Inflammatory macrophage treated with lipopolysaccharide for 1 hour (primary cell): ENCODE measurements at places on chromosomes 6 and 20.

- no peak for DNase-seq
Observed at GRCh38 chr20:13341737-13342393, 120.8 kb downstream of the ISM1 start.

GRCh38 chr6:45447005-45447404 lies 69.3 kb upstream of the SUPT3H start:
- no peak for DNase-seq

DNA sequence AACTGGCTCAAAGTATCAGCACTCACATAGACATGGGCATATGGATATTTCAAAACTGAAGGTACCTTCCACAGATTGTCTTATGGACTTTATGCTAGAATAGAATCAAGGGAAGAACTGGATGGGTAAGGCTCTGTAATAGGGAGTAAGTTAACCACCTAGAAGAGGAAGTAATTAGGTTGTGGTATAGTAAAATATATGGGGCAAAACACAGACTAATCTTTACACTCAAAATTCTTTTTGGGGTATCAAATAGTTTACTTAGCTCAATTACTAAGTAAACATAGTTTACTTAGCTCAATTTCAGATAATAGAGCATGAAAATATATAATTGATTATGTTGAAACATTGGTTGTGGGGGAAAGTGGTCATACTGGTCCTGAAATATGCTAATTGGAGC lies 94.2 kb upstream of the ATXN1 start:
- DNase-seq = no peak

DNA sequence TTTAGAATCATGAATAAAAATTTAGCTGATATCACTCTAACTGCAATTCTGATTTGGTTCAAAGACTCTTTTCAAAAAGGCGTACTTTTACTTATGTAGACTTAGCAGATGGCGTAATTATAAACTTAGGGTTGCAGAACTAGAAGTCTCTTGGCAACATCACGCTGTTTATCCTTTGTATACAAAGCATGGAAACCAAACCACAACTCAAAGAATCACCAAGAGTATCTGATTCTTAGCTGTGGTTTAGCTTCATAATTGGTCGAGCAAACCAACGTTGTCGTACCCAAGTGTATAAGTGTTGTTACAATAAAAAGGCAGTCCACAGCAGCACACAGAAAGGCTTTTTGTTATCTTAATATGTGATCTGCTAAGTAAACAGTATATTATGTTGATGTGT lies 18.2 kb downstream of the STMND1 start:
- no peak for DNase-seq

- DNase-seq = no peak
Observed at GRCh38 chr6:22666586-22666985, 97.2 kb downstream of the HDGFL1 start.

GRCh38 chr20:49400410-49400809 lies 82.1 kb downstream of the KCNB1 start:
- no peak for DNase-seq

- no peak for DNase-seq
Observed at GRCh38 chr20:33370291-33370690, 31.0 kb downstream of the CDK5RAP1 start.

DNA sequence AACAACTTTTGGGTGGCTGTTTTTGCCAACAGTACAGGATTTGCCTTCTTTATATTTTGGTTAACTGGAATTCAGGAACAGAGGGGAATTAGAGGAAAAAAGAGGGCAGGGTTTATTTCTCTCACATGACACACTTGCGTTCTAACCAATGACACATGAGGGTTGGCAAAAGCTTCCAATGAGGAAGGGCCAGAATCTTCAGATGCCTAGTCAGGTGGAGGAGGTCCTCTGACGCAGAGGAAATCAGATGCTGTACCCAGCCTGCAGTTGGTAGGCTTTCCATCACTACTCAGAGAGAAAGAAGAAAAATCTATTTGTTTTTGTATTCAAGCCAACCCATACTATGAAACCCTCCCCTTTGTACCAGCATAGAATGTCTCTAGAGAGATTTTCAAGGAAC lies 20.8 kb downstream of the TM9SF4 start:
- no peak for DNase-seq

DNA sequence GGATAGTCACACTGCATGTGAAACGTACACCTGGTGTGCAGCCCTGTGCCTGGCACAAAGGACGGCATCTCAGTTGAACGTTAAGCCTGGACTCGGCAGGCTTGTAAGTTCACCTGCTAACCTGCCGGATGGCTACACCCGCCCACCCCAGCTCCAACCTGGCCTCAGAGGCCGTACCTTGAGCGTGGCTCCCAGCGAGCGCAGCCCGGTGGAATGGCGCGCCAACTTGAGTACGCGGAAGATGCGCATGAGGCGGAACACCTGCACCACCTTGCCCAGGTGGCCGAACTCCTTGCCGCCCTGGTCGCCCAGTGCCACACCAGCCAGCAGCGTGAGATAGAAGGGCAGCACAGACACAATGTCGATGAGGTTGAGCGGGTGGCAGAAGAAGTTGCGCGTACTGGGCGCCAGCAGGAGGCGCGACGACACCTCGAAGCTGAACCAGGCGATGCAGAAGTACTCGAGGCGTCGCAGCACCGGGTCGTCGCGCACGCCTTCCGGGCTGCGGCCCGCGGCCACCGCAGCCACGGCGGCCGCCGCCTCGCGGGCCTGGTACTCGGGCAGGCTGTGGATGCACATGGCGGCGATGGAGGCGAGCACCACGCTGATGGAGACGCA lies 3.3 kb downstream of the KCNS1 start:
- peak; percentile 45 for DNase-seq

- DNase-seq = no peak
Observed at GRCh38 chr6:88321306-88321705, 155.2 kb upstream of the CNR1 start.

DNA sequence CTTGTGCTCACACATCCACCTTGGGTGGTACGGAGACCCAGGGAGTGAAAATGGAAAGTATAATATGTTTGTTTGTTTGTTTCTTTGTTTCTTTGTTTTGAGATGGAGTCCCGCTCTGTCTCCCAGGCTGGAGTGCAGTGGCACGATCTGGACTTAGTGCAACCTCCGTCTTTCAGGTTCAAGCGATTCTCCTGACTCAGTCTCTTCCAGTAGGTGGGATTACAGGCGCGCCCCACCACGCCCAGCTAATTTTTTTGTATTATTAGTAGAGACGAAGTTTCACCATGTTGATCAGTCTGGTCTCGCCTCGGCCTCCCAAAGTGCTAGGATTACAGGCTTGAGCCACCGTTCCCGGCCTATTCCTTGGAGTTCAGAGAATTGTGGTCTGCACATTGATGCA lies 115.4 kb downstream of the TRIM27 start:
- DNase-seq = no peak

GRCh38 chr6:154956771-154957522 lies 38.2 kb upstream of the TIAM2 start:
- no peak for DNase-seq

GRCh38 chr6:90940812-90941481 lies 354.1 kb upstream of the MAP3K7 start:
- DNase-seq = peak; percentile 50

GRCh38 chr6:27810768-27811450 lies 101.3 kb downstream of the OR2B2 start:
- DNase-seq = no peak

DNA sequence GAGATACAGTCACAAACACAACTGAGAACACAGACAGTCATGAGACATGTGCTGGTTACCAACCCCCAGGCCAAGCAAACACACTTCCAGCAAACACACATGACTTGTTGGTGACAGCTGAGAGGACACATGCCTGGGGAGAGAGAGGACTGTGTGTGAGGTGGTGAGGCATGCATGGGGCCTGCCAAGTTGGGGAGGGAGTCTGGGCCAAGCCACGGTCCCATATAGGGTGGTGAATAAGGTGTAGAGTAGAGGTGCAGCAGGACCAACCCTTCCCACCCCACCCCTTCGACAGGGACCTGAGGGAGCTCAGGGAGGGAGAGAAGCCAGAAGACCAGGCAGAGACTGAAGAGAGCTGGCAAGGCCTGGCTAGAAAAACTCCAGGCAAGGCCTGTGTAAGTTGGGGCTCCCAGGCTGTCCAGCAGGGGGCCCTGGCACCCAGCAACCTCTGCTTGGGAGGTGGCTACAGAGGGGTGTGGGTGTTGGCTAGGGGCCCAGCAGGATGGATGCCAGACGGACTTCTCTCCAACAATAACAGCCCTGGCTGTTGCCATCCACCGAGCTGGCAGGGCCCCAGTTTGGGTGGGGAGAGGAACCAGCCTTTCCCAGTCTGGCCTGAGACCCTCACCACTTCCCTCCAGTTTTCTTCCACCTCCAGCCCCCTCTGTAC lies 2.0 kb upstream of the SLC29A1 start:
- DNase-seq = peak; percentile 79

GRCh38 chr6:146813554-146813953 lies 214.8 kb downstream of the ADGB start:
- no peak for DNase-seq

DNA sequence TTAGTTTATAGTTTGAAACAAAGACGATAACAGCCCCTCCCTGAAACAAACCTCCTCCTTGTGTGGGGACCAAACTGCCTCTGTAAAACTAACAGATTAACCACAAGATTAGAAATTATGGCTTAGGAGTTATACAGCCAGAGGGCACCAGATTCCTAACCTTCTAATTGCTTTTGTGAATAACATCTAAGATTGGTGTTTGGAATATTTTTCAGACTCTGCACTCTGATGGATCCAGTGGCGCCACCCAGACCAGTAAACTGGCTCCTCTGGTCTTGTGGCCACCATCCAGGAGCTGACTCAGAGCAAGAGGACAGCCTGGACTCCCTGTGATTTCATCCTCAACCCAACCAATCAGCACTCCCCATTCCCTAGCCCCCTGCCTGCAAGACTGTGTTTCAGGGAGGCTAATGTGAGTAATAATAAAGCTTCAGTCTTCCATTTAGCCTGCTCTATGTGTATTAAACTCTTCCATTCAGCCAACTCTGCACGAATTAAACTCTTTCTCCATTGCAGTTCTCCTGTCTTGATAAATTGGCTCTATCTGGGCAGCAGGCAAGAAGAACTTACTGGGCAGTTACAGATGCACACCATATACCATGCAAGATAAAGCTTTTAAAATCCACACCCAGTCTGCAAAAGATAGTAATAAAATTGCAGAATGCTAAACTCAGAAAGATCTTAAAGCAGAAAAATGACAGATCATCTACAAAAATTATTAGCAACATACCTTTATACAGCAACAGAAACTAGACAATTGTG lies 58.5 kb upstream of the SLC22A16 start:
- DNase-seq = peak; percentile 32

GRCh38 chr6:169843991-169844390 lies 92.6 kb downstream of the ERMARD start:
- DNase-seq = no peak

DNA sequence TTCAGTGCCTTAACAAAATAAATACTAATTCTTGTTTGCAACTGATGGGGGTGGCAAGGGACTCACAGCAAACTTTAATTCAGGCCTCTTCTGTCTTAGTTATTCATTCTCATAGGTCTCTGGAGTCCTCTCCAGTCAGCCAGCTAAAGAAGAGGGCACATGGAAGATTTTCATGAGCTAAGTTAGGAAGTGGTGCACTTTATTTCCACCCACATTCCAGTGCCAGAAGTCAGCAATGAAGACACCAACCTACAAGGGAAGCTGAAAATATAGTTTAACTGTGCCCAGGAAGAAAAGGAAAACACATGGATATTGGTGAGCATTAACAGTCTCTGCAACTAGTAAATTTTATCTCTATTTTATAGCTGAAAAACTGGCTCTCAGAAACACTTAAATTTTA lies 16.7 kb upstream of the IRAK1BP1 start:
- no peak for DNase-seq

- no peak for DNase-seq
Observed at GRCh38 chr20:16203096-16203495, 370.2 kb downstream of the KIF16B start.

DNA sequence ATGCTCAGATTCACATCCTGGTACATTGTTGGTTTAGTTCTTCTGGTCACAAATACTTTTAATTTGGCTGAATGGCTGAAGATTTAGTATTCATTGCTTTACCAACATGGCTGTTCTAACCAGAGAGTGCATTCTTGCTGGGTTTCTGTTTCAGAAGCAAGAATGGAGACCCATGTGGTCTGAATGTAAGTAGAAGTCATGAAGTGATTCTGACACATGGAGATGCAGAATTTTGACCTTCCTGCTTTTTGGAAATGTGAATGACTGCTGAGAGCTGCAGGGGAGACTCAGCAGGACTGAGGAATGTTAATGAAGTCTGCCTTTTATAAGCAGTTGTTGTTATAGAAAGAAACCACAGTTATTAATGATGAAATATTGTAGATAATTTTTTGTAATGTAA lies 576.1 kb upstream of the MARCKS start:
- DNase-seq = no peak

GRCh38 chr6:115969930-115970273 lies 90.8 kb downstream of the FRK start:
- no peak for DNase-seq

DNA sequence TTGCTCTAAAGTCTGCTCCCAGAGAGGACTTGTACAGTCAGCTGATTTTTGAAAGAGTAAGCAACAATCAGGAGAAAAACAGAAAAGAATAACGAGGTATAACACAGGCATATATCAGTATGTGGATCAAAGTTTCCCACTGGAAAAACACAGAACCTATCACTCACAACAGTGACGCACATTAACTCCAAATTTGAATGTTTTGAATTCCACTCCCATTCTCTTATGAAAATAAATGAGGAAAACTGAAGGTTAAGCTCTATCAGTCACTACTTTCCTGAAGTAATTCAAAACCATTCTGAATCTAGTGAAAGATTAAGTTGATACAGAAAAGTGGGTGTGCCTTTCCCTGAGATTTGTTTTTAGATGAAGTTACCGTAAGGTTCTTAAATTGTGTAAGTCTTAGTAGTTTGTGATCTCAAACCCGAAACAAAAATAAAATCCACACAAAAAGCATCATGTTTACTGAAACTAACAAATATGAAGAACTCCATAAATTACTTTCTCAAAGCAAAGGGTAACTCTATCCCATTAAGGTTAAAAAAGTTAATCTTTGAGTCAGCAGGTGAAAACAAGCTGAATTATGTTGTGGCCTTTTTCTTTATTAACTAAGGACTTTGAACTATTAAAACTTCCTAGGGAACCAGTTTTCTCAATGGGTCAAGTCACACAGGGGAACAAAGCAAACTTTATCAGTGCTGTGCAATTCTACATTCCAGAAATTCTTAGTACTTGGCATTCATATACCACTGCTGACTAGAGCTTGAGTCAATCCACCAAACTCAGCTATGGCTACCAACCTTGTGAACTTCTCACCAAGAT lies 115.7 kb downstream of the OGFRL1 start:
- no peak for DNase-seq
